Activated naive CD8-positive, alpha-beta T cell treated with anti-CD3 and anti-CD28 coated beads for 36 hours (primary cell): ENCODE measurements at places on chromosomes 12 and 14. TPM values are rescaled to one million over a fixed set of nuclear protein-coding genes. Genes with fewer than 3 reads are reported as not detected.

DNA sequence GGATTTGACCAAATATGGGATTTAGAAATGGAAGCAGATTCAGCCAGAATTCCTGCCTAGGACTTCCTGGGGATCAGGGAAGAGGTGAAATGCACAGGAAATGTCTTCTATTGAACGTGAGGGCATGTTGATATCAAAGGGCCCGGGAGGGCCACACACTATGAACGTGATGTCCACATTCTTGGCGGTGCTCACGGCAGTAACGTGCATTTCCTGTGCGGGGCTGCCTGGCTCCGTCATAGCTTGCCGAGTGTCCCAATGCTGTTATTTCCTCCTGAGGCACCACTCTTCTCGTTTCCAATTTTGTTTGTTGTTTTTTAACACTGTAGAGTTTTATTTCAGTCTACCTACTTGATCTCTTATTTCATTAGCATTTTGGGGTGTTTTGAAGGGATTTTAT lies 67.3 kb downstream of the ZNF664 start:
- peaks cover 3% of the 10 kb centered on the region for H3K4me1 ChIP-seq
- no peak overlapping the region for H3K27ac ChIP-seq
- H3K27me3 ChIP-seq, result peaks cover 4% of the 10 kb centered on the region
- no peak overlapping the region for H3K4me3 ChIP-seq
- no peak for DNase-seq
- no peaks in the 10 kb centered on the region for H3K36me3 ChIP-seq

- H3K27ac ChIP-seq, result peak overlapping the region; percentile 13
- H3K36me3 ChIP-seq, result peaks cover 3% of the 10 kb centered on the region
- DNase-seq, result peak; percentile 41
- H3K27me3 ChIP-seq, result no peaks in the 10 kb centered on the region
These were observed 57.0 kb upstream of the CERS5 start for GRCh38 chr12:50224026-50224692.

DNA sequence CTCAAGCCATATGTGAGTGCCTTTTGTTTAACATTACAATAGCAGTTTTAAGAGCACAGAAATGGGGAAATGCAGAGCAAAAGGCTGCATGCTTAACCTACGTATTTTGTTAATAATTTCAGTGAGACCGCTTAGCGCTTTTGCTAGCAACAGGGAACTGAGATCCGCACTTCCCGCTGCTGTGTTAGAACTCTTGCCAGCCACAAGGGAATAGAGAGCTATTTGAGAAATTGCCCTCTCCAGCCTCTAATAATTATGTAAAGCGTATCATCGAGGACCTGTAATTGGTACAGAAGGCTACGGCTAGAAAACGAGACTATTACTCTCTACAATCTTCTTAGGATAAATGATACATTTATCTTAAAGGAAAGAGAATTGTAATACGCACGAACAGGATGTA lies 205.2 kb upstream of the GRIP1 start:
- H3K4me1 ChIP-seq, result no peaks in the 10 kb centered on the region
- H3K27ac ChIP-seq, result no peak overlapping the region
- H3K4me3 ChIP-seq, result no peak overlapping the region

DNA sequence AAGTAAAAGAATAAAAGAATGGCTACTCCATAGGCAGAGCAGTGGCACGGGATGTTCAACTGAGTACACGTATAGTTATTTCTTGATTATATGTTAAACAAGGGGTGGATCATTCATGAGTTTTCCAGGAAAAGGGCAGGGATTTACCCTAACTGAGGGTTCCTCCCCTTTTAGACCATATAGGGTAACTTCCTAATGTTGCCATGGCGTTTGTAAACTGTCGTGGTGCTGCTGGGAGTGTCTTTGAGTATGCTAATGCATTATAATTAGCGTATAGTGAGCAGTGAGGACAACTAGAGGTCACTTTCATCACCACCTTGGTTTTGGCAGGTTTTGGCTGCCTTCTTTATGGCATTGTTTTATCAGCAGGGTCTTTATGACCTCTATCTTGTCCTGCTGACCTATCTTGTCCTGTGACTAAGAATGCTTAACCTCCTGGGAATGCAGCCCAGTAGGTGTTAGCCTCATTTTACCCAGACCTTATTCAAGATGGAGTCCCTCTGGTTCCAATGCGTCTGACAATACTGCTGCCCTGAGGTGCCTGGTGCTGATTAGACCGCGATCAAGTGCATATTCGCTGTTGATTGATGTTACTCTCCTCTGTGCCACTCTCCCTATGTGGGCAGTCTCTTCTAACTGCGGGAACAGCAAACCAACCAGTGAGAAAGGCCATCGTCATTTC lies 67.6 kb upstream of the AMN1 start:
- H3K27ac ChIP-seq, result peak overlapping the region; percentile 91
- peaks cover 23% of the 10 kb centered on the region for H3K4me1 ChIP-seq
- no peaks in the 10 kb centered on the region for H3K27me3 ChIP-seq
- DNase-seq, result no peak

Gene CPM
- total RNA-seq, result 8.0 TPM

DNA sequence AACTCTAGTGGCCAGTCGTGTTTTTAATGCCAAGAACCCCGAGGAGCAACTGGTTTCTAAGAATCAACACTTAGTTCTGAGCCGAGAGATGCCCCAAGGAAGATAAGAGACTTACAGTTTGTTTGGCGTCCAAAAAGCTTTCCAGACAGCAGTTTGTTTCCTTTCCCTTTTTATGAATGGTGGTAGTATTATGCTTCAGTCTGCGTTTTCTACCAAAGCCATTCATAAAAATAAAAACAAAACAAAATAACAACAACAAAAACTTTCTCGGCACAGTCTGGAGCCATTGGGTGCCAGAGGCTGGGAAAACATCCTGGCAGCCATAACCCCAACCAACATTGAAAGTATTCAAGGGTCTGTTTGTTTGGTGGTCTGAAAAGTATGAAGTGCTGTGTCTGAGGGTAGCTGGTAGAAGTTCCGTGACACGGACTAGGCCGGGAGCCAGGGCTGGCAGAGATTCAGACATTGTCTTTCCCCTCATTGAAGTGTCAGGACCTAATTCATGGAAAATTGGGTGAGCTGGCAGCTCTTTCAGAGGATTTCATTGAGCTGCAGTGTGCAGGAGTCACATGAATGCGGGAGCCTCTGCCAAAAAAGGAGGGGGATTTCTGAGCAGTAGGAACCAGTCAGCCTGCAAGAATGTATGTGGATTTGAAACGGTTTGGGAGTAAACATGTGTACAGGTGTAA lies 124.2 kb downstream of the HMGA2 start:
- DNase-seq, result no peak
- H3K4me1 ChIP-seq, result no peaks in the 10 kb centered on the region
- H3K27me3 ChIP-seq, result peaks cover 12% of the 10 kb centered on the region
- no peak overlapping the region for H3K27ac ChIP-seq
- H3K36me3 ChIP-seq, result no peaks in the 10 kb centered on the region

GRCh38 chr12:106681210-106681609 lies 93.3 kb upstream of the RIC8B start:
- no peaks in the 10 kb centered on the region for H3K36me3 ChIP-seq
- no peaks in the 10 kb centered on the region for H3K27me3 ChIP-seq
- no peaks in the 10 kb centered on the region for H3K4me1 ChIP-seq
- H3K4me3 ChIP-seq, result no peak overlapping the region
- H3K27ac ChIP-seq, result no peak overlapping the region

DNA sequence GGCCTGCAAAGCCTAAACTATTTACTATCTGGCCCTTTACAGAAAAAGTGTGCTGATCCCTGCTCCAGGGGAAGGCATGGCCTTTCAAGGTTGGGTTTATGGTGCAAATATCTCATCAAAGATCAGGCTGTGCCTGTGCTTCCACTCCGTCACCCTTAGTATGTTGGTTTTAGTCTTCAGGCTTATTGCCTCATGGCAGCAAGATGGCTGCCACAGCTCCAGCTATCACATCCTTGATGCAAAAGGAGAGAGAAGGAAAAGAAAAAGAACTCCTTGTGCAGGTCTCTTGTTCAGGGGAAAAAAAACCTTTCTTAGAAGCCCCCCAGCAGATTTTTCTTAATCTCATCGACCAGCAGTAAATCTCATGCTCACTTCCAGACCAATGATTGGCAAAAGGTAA lies 9.1 kb upstream of the HRK start:
- no peak for DNase-seq
- H3K4me1 ChIP-seq, result no peaks in the 10 kb centered on the region
- peaks cover 7% of the 10 kb centered on the region for H3K27me3 ChIP-seq
- H3K4me3 ChIP-seq, result no peak overlapping the region

- peaks cover 51% of the 10 kb centered on the region for H3K36me3 ChIP-seq
- H3K4me1 ChIP-seq, result peaks cover 15% of the 10 kb centered on the region
- H3K27ac ChIP-seq, result no peak overlapping the region
- H3K27me3 ChIP-seq, result no peaks in the 10 kb centered on the region
- H3K4me3 ChIP-seq, result no peak overlapping the region
These were observed 19.5 kb downstream of the CCDC91 start for GRCh38 chr12:28209782-28210181.

DNA sequence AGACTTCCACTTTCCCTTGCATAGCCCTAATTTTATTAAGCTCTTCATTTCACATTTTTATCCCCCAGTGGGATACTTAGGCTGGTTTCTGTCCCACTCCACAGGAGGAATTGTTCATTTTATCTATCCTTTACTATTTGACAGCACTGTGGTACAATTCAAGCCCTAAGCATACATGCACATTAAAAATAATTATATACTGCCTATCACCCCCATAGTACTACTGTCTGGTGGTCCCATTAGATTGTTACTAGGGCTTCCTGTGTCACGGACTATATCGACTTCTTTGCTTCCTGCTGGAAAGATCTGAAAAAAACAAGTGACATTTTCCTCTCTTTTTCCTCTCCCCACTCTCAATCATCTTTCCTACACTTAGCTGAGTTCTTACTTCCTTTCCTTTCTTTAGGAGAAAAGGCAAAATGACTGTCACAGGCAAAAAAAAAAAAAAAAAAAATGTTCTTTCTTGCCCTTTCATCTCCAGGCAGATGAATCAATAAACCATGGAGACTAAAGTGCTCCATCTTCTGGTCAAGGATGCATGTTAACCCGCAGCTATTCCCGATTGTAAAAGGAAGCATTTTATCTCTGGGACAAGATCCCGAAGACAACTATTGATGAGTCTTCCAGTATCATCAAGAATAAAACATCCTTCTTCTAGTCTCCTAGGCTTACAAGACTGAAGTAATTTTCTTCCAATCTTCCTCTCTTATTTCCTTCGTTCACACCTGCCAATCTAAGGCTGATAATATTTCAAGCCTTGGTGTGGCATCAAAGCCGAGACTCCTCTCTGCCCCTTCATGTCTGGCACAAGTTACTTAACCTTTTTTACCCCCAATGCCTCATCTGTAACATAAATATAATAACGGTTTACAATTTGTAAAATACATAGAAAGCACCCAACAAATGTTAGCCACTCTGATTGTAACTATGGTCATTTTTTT lies 94.4 kb upstream of the PLEKHG7 start:
- H3K27ac ChIP-seq, result no peak overlapping the region
- H3K4me3 ChIP-seq, result no peak overlapping the region
- peaks cover 4% of the 10 kb centered on the region for H3K36me3 ChIP-seq
- H3K4me1 ChIP-seq, result peaks cover 15% of the 10 kb centered on the region
- DNase-seq, result no peak

DNA sequence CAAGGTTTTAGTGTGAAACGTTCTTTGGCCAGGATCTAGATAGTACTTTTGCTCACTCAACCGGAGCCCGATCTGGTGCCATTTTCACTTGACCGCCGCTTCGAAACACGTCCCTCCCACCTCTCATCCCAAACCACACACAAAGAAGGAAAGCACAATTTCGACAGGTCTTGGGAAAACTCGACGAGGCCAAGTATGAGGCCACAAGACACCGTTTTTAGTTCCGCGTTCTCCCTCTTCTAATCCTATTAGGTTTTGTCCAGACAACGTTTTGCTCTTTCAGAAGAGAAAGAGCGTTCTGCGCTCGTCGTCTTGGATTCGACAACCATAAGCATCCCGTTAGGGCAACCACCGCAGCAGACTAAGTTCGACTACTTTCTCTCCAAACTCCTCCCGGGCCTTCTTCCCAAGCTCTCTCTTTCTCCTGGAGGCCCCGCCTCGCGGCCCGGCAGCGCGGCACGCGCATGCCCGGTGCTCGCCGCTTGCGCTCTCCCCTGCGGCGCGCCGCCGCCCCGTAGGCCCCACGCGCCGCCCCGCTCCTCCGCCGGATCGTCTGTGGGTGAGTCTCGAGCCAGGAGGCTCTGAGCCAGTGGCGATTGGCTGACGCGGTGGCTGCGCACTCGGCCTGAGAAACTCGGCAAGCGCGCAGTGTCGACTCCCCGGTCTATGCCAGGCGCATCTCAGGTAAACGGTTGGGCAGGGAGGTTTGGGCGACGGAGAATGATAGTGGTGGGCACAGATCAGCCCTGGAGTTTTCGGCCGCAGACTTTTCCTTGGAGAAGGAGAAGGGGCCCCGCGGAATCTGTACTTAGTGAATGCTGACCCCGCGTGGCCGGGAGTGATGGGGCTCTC lies at the start of gene MIPOL1:
Gene MIPOL1 (plus strand): TSS at position 517 of the 852 bp plus-strand sequence. CDS start 49,952 bp downstream, outside the sequence.
- no peak within 1 kb of the TSS for H3K27ac ChIP-seq
- peak within 1 kb of the TSS; percentile 67 for H3K4me3 ChIP-seq
- H3K36me3 ChIP-seq, result peaks cover 2% of the 10 kb centered on the region
- H3K27me3 ChIP-seq, result peaks cover 37% of the 10 kb centered on the region
- peak; percentile 20 for DNase-seq

DNA sequence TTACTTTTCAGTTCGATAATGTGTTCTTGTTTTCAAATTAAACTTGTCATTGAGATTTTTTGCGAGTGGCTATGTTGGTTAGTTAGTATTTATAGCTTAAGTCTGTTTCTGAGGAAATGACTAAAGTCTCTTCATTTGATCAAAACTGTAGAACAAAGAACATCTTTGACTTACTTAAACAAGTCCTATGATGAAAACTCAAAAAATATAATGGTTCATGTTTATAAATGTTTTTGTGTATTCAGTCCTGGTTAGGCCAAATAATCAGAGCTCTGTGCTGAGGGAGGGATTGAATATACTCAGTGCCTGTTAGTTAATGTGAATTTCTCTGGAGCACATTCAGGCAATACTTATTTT lies 51.7 kb downstream of the PPFIBP1 start:
- H3K27ac ChIP-seq, result no peak overlapping the region
- no peaks in the 10 kb centered on the region for H3K27me3 ChIP-seq
- no peak for DNase-seq
- H3K36me3 ChIP-seq, result peaks cover 5% of the 10 kb centered on the region

- no peaks in the 10 kb centered on the region for H3K27me3 ChIP-seq
- H3K27ac ChIP-seq, result peak overlapping the region; percentile 76
- H3K4me1 ChIP-seq, result peaks cover 30% of the 10 kb centered on the region
- no peak overlapping the region for H3K4me3 ChIP-seq
- DNase-seq, result no peak
These were observed 478.0 kb downstream of the BTG1 start for GRCh38 chr12:91667694-91668093.

Gene NOVA1
- 0.28 TPM for total RNA-seq

- peaks cover 26% of the 10 kb centered on the region for H3K4me1 ChIP-seq
- no peaks in the 10 kb centered on the region for H3K36me3 ChIP-seq
- no peak overlapping the region for H3K4me3 ChIP-seq
- H3K27ac ChIP-seq, result peak overlapping the region; percentile 71
- peaks cover 4% of the 10 kb centered on the region for H3K27me3 ChIP-seq
- no peak for DNase-seq
These were observed 49.2 kb upstream of the BCAT1 start for GRCh38 chr12:24997970-24998582.

GRCh38 chr12:52600941-52601481 lies at the start of gene KRT72:
Gene KRT72, minus strand, starts transcription at chr12:52601463. Its CDS starts 11 bp downstream, at chr12:52601452.
- H3K4me1 ChIP-seq, result peaks cover 40% of the 10 kb centered on the region
- DNase-seq, result no peak
- H3K4me3 ChIP-seq, result no peak within 1 kb of the TSS
- no peaks in the 10 kb centered on the region for H3K27me3 ChIP-seq
- H3K36me3 ChIP-seq, result no peaks in the 10 kb centered on the region
